ENCODE measurements at places on chromosomes 16 and 17. TPM values are rescaled to one million over a fixed set of nuclear protein-coding genes. Genes with fewer than 3 reads are reported as not detected.

GAST gene
- not detected for total RNA-seq

NOXO1 gene
- total RNA-seq = 0.15 TPM

SLC35G6 gene
- not detected for total RNA-seq

PEX12 gene
- 10.4 TPM for total RNA-seq

IGF2BP1 gene
- total RNA-seq = 3.3 TPM

CD300LB gene
- total RNA-seq = not detected

SOST gene
- not detected for total RNA-seq

Data from smooth muscle cell of trachea (primary cell).